NCI-H187 (cell line): ENCODE measurements at places on chromosomes 4 and X.

GRCh38 chr4:43282534-43282933 lies 390.0 kb downstream of the GRXCR1 start:
- DNase-seq = no peak

- DNase-seq = peak; percentile 54
Observed at GRCh38 chr4:20395160-20395773, 143.6 kb downstream of the SLIT2 start.

DNA sequence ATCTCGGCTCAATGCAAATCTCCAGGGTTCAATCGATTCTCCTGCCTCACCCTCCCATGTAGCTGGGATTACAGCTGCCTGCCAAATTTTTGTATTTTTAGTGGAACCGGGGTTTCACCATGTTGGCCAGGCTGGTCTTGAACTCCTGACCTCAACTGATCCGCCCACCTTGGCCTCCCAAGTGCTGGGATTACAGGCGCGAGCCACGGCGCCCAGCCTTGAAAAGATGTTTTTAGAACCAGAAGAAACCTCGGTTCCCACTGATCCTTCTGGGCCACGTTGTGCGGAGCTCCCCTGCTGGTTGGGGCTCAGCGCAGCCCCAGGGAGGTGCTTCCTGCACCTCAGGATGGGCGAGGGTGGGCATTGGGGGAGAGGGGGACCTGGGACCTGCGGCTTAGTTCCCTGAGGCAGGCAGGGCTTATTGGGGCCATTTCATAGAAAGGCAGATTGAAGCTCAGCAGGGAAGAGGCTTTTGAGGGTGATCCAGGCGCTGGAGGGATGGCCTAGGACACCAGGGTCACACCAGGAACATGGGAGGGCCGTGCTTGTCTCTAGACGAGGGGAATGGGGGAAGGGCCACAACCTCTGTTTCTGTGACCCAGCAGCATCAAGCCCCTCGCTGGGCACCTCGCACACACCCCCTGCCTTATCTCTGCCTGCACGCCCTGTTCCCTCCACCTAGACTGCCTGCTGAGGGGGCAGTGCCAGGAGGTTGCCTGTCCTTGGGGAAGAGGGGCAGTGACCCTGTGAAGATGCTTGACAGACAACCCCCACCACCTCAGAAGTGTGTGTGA lies 6.3 kb upstream of the ADD1 start:
- no peak for DNase-seq

DNA sequence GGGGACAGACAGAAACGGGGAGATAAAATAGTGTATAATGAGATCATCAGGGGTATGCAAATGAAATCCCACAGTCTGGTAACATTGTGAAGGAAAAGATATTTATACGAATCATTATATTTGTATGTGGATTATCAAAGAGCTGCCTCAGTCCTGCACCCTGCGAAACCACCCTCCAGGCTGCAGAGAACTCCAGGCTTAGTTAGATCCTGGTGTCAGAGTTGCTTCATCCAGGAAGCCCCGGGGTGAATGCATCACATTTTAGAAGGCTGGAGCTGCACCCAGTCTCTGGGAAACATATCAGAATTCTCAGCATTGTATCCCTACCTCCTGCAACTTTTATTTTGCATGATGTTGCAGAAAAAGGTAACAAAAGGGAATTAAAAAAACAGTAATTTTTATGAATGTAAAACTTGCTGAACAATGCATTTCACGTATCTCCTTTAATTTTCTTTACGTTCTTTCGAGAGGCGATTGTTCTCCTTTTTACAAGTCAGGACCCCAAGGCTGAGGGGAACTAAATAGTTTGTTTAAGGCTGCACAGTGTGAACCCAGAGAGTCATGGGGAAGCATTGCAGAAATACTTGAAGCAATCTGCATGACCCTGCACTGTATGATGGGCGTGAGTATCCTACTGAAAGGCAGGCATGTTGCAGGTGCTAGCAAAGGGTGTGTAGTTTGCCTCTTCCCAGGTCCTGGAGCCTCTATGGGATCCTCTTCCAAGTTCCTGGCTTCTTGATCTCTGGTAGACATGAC lies 299.5 kb upstream of the CLNK start:
- no peak for DNase-seq

GRCh38 chrX:15911734-15912550 lies 57.3 kb upstream of the AP1S2 start:
- DNase-seq = no peak

DNA sequence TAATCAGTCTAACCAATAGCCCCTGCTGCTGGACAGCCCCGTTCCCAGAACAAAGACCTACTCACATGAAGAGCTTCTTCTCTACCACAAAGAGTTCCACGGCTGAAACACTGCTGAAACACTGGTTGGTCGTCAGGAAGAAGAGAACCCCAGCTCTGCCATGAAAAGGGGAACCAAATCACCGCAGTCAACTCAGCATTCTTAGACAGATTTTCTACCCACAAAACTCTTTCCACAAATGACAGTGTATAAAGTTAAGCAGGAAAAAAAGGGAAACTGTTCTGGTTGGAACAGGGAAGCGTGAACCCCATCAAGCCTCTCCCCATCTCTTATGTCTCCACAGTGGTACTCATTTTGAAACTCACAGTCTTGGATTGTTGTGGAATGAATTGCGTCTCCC lies 57.3 kb downstream of the ABCG2 start:
- no peak for DNase-seq

DNA sequence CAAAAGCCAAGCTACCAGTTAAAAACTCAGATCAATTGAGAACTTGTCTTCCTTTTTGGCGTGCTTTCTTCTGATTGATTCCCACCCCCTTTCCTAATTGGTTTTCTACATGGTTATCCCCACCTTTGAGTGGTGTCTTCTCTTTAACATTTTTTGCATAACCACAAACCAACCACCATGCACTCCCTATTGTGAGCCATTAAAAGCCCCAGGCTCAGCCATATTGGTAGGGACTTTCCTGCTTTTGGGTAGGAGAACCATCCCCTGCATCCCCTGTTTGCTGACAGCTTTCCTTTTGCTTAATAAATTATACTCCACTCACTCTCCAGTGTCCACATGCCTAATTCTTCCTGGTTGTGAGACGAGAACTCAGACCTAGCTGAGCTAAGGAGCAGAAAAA lies 1651.4 kb upstream of the IGFBP7 start:
- DNase-seq = no peak

GRCh38 chr4:70754990-70755688 lies 33.4 kb downstream of the RUFY3 start:
- no peak for DNase-seq

DNA sequence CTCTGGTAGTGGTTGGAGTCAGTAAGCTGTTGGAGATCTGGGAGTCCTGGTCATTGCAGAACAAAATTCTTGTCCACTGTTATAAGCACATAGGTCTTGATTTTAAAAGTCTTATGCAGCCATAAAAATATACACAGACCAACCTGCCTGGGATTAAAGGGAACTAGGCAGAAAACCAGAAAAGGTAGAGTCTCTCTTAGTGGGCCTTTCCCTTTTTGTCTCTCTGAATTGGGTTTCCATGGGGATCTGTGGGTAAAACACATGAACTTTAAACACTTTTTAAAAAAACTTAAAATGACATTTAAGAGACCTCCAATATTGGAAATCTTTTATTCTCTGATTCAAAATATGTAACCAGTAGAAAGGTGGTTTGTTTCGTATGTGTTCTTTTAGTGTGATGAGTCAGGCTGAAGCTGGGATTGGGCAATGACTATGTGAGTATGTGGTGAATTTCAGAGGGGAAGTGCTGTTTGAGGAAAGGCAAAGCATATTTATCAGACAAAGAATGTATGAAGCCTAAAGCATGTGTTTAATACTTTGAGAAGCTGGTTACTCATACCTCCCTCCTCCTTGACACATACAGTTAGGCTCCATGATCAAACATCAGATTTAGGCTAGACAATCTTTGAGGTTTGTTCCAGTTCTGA lies 29.6 kb downstream of the SLC16A2 start:
- DNase-seq = no peak

DNA sequence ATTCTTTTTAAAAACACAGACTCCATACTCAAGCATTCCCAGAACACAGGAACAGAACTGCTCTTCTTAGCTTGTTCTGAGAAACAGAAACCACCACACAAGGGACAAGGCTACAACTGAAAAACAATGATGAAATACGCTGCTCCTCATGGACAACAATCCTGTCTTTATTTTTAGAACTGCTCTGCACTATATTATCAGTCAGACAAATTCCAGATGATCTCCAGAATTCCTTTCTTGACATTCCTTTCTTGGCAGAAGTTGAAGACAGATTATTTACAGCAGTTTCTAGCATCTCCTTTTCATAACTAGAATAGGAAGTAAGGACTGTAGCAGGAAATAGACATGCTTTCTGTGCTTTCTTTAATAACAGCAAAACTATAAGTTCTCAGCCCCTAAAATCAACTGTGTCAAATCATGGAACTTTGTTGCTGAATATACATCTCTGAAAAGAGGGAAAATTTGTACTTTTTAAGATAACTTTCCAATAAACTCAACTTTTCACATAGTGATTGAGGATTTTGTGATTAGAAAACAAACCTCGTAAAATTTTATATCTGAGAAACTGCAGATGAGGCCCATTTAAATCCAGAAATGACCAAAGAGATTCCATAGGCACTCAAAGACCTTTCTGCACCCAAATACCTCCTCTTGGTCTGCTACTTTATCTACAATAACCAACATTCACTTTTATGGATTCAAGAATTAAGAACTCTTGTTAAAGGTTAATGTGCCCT lies 35.9 kb downstream of the ANTXR2 start:
- no peak for DNase-seq

DNA sequence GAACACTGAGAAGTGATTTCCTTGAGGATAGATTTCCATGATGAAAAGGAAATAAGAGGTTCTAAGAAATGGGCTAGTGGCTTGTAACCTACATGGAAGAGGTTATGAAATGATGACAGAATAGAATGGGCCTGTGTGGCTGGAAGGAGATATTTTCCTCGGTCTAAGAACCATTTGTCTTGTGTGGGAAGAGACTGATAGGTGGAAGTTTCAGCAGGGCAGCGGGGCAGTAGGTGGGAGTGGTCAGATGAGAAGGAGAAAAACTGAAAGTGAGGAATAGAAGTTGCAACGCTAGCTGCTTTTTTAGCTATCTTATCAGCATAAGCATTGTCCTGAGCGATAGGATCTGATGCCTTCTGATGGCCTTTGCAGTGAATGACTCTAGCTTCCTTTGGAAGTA lies 211.4 kb upstream of the GALNT7 start:
- no peak for DNase-seq

GRCh38 chrX:11886745-11887144 lies 128.7 kb downstream of the MSL3 start:
- DNase-seq = no peak

DNA sequence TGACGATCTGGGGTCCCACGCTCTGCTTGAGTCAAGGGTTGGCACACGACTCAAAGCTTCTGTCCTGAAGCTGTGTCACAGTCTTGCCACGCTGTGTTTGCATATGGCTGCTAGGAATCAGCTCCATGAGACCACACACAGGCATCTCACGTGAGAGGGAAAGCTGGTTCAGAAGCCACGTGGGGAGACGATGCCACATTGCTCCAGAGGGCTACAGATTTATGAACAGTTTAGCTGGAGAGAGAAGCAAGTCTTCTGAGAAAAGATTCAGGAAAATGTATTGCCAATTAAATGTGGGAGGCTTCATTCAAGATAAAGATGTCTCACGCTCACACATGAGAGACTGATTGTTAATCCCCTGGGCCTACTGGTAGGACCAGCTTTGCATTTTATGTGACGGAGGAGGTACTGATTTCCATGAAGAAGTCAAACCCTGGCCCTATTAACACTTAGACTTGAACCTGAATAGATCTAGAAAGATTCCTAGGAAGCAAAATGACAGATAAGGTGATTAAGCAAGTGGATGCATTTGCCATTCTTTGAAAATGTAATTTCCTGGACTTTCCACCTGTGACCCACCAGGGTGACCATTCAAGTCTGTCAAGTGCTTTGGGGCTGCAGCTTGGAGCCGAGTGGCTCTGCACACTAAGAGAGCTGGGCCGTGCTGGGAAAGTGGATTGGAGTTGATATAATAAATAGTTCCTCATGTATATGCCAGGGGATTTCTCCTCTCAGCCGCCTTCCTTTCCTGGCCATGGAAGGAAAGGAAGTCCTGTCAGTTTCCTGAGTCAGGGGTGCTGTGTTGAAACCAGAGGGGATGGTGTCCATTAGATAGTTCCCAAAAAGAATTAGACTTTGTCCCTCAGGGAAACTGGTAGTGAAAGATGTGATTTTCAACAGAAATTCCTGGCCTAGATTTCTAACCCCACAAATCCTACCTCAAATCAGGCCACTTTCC lies 29.0 kb downstream of the ENPP6 start:
- DNase-seq = no peak

DNA sequence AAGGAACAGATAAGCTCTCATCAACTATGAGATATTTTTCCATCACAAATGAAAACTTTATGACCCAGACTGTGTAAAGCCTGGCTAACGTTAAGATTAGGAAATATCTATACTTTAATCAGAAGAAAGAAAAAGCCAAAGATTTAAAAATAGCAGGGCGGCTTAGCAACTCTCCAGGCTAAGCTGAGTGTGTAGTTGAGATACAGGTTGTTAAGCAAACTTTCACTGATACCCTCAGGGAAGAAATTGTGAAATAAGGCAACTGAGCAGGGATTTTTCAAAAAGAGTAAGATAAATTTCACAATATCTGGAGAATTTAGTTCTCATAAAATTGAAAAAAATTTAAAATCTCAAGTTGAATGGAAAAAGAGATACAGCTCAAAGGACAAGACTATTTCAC lies 382.0 kb downstream of the RAPGEF2 start:
- DNase-seq = no peak

- DNase-seq = no peak
Observed at GRCh38 chr4:142331132-142331531, 515.0 kb downstream of the INPP4B start.

DNA sequence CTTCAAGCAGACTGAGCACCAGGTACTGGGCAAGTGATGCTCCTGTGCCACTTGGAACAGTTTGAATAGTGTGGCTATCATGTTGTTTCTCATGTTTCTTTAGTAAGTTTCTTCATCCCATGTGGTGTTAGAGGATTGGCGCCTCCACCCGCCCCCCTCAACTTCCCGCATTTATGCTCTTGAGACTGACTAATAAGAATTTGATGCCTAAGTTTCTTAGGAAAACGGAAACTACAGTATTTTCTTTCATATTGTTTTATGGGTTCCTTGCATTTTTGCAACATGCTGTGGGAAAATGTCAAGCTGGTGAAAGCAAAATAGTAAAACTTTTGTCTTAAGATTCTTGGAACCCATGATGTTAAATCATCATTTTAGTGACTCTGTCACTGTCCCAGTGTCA lies 101.2 kb upstream of the SLC4A4 start:
- no peak for DNase-seq

GRCh38 chr4:56704089-56704871 lies 23.2 kb upstream of the HOPX start:
- DNase-seq = no peak

GRCh38 chrX:133813971-133814370 lies 171.4 kb downstream of the GPC3 start:
- DNase-seq = no peak

- DNase-seq = no peak
Observed at GRCh38 chr4:95540227-95540626, 8.5 kb downstream of the UNC5C start.
